ENCODE measurements at places on chromosomes 4 and X.

DNA sequence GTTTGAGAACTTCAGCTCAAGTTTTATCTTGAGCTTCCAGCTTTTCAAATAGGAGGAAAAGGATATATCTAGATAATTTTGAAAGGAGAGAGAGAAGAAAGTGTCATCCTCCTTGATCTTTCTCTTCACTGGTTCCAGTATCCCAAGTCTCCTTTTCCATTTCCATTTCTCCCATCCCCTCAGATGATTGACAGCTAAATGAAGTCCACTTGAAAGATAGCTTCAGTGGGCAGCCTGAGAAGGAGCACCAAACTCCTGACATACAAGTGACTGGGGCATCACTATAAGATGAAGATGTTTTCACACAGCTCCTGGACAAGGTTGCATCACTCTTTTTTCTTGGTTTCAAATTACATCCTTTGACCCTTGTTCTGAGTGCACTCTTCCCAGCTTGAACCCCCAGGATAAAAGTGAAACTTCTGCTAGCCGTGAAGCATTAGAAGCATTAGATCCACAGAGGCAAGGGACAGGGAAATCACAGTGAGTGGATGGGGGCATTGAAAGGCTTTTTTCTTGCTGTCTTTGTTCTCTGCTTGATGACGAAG, 17.5 kb upstream of the MAGEA10 start:
- DNase-seq, result no peak

DNA sequence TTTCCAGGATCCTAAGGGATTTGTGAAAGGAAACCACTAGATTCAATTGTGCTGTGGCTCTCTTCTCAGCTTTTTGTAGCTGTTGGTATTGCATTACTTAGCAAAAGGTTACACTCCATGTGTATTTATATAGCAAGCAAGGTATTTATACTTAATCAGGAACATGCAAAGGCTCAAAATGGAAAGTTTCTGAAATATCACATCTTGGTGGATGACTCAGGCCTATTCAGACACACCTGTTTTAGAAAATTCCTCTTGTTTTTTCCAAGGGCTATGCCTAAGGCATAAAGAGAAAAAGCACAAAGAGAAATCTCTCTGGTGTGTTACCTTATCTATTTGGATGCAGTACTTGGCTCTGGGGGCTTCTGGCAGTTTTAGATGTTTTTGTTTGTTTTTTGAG, 144.4 kb upstream of the GALNT7 start:
- DNase-seq, result no peak

- DNase-seq, result no peak
Measured at GRCh38 chrX:118872102-118872566, 48.5 kb downstream of the ZCCHC12 start.

GRCh38 chr4:181528570-181529184, 714.5 kb upstream of the TENM3 start:
- peak; percentile 76 for DNase-seq

DNA sequence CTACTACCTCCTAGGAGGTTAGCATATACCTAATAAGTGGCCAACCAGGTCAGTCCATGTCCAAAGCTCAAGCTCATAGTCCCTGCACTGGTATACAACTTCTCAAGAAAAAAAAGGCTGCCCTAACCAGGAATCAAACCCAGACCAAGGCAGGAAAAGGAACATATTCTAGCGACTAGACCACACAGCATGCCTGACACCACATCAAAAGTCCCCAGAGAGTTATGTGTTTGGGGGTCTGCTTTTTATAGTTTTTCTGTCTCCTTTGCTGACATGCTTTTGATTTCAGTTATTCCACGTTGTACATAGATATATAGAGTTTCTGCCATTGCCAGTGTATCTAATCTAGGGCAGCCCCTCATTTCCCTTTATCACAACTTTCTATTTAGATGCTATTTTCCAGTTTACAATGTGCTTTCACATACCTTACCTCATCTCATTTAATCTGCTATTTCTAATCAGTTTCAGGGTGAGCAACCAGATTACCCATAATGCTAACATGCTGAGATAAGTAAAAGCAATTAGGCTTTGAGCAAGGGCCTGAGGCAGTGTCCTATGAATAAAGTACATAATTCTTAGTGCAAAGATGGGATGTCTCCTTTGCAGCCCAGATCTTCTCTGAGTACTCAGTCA, 17.8 kb downstream of the ARHGEF6 start:
- no peak for DNase-seq

- no peak for DNase-seq
Measured at GRCh38 chrX:116272861-116273260, 102.3 kb downstream of the AGTR2 start.

DNA sequence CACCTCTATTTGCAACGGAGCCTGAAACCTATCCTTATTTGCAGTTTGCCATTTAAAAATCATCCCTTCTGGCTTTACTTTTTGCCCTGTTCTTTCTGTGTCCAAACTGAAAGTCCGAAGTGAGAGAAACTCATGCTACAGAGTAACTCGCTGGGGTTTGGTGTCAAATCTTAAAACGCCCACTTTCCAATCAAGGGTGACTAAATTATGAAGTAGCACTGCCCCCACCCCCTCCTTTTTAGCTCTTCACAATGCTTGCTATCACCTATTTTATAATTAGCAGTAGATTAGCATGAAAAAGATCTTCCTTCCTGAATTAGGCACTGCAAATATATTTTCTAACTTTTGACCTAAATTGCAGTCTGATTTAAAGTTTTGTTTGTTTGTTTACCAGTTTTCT, 52.5 kb downstream of the VGLL1 start:
- DNase-seq, result no peak

DNA sequence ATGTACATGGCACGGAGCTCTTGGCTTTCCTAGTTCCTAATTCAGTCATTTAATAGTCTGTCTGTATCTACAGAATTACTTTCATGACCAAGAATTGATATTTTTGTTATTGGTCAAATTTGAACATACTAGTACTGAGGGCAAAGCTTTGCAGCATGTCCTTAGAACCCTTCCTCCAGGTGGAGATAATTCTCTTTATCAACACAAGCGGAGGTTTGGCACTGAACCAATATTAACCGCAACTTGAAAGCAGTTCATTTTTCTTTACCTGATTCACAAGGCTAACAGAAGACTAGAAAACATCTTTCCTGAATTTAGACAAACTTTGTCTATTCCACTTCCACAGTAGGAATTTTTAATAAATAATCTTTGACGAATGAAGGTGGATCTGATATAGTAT, 73.8 kb downstream of the TACR3 start:
- no peak for DNase-seq

DNA sequence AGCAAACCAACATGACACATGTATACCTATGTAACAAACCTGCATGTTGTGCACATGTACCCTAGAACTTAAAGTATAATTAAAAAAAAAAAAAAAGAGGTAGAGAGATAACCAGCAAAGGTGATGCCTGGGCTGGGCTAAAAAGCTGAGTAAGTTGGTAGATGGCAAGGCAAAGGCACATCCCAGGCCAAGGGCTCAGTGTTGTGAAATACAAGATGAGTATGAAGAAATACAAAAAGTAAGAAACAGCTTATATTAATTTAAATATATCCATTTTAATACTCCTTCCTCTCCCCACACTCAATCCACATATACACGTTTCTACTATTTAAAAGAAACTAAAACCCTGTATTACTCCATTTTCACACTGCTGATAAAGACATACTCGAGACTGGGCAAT, 25.8 kb downstream of the TEC start:
- DNase-seq, result no peak

GRCh38 chr4:121073672-121074381, 1.5 kb upstream of the NDNF start:
- DNase-seq, result no peak

GRCh38 chrX:153714256-153714655, 9.9 kb downstream of the BCAP31 start:
- DNase-seq, result no peak

DNA sequence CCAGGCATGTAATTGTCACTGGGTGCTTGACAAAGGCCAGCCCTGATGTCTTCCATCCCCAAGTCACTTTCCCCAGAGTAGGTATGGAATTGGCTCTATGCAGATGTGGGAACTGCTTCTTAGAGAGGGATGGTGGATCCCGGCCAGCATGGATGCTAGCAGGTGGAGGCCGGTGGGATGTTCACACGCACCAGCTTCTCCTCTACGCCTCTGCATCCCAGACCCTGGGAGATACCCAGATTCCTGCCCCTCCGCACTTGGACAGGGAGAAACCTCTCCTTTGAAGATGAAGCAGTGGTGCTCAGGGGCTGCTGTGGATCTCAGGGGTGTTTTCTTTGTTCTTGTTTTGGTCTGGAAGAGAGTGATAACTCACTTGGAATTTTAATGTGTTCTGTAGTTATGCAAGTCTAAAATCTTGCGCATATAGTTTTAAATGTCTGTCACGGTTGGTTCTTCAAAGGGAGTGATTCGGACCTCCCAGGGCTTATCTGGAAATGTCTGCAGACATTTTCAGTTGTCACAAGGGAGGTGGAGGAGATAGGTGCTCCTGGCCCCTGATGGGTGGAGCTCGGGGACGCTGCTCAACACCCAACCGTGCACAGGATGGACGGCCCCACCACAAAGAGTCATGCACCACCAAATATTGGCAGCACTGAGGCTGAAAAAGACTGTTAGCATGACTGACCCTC, 308.0 kb downstream of the DHRSX start:
- no peak for DNase-seq

DNA sequence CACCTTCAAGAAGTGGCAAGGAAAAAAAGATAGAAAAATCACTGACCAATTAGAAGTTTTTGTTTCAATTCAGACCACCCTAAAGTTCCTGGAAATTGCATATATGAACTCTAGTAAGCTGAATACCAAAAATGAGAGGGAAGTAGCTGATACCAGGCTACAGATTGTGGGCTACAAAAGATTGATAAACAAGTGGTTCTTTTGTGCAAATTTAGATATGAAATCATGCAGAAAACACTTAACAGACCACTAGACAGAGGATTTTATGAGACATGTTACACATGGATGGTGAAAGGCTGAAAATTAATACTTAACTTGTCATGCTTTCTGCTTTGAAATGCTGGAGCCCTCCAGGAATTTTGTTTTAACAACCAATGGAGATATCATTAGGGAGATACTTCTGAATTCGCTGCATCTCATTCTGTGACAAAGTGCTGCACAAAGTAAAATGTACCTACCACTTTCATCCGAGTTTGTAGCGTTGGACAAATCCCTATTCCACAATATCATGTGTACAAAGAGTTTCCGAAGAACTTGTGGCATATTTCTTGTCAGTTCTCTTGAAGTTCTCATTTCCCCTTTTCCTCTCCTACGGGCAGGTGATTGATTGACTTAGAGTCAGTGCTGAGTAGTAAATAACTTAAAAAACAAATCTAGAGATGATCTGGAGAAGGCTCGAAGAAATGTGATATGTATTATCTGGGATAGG, 235.0 kb downstream of the PALLD start:
- no peak for DNase-seq

DNA sequence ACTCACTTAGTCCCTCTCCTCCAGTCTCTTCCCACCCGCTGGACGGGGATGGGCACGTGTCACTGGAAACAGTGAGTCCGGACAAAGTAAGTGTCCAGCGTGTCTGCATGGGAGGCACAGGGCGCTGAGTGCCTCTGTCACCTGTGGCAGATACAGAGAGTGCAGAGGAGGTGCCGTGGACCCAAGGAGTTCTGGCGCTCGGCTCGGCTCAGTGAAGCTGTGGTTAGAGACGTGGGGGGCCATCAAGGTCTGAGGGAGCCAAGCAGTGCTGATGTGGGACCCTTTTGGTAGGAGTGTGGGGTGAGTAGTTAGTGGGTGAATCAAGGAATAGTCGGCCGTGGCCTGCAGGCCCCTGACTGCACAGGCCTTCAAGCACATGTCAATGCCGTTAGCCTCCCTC, 40.1 kb upstream of the MSANTD1 start:
- no peak for DNase-seq

DNA sequence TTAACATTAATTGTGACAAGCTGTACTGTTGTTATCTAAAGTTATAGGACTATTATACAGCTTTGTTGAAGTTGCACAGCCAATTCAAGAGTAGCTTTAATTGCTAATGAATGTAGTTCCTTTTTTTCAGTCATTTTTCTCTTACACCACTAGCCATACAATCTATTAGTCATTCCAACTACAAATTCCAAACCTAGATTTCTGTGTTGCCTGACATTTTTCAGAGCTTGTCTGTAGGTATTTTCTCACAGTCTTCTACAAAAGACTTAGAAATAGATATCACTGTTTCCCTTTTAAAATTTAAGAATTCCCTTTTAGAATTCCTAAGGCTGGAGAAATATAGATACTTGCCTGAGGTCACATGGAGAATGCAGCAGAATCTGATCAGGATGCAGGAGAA, 307.0 kb upstream of the HS3ST1 start:
- no peak for DNase-seq

DNA sequence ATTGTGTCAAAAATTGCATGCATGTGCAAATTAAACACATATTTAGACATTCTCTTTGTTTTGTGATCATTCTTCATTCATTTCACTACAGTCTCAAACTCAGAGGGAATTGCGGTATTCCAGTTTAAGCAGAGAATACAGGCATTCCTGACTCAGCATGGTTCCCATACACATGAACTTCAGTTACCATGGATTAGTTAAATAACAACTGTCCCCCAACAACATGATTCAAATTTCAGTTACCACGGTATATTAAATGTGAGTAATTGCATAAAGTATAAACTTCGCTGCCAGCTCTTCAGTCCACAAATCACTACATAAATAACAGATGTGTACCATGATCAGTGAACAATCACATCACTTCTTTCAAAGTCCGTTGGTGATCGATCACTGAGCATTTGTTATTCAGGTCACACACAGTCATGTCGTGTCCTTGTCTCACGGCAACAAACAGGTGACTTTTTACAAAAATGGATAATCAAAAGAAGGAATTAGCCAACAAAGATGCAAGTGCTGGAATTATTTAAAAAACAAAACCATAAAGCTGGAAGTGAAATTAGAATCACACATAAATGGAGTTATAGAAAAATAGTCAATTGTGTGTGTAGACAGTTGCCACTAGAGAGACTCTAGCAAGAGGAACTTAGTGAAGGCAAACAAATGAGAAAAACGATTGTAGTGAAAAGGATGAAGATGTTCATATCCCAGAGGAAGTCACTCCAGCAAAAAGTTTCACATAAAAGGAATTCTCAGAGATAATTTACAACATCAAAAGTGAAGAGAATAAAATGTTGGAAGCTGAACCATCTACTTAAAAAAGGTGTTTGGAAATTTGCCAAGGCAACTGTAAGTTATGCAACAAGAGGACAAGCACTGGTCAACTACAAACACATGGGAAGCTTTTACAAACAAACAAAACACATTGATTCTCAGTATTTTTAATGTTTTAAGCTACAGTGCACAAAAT, 138.6 kb upstream of the SMARCAD1 start:
- DNase-seq, result no peak

DNA sequence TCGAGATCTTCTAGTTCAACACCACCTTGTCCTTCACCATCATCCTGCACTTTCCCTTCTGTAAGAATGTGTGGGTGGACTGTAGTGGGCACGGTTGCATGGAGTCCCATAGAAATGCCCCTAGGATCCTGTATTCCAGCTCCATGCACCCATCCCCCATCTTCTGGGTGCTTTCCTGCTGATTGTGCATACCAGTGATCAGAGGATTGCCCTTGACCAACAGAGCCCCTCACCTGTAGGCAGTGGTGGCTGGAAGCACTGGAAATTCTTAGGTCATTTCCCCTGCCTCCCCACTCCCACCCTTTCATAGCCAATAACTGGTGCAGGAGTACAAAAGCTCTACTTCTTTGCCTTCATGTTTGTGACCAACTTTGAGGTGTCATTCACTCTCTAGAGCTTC, 213.4 kb upstream of the ARSJ start:
- DNase-seq, result no peak
